ENCODE measurements at places on chromosomes 2 and 18.

- DNase-seq: no peak
These were observed 72.5 kb downstream of the SH3BP4 start for GRCh38 chr2:235024191-235024860.

GRCh38 chr2:66362701-66363100 is 72.2 kb upstream of the MEIS1 start:
- DNase-seq: no peak

GRCh38 chr2:137192366-137193310 is 427.3 kb downstream of the THSD7B start:
- no peak for DNase-seq

DNA sequence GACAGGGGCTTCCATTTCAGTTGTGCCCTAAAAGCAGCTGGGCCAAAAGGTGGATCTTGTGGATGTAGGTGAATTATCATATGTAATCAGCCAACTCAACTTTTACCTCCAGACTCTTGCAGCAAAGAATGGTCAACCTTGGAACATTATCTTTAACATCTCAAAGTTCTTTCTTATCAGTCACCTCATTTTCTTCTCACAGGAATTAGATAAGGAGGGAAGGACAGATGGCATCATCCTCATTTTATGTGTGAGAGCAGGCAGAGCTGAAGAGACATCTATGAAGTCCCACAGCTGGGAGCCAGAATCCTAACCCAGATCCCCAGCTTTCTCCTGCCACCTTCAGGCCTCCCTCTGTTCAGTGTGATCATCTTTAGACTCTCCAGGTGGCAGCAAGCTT is 182.1 kb downstream of the MGAT5 start:
- no peak for DNase-seq

DNA sequence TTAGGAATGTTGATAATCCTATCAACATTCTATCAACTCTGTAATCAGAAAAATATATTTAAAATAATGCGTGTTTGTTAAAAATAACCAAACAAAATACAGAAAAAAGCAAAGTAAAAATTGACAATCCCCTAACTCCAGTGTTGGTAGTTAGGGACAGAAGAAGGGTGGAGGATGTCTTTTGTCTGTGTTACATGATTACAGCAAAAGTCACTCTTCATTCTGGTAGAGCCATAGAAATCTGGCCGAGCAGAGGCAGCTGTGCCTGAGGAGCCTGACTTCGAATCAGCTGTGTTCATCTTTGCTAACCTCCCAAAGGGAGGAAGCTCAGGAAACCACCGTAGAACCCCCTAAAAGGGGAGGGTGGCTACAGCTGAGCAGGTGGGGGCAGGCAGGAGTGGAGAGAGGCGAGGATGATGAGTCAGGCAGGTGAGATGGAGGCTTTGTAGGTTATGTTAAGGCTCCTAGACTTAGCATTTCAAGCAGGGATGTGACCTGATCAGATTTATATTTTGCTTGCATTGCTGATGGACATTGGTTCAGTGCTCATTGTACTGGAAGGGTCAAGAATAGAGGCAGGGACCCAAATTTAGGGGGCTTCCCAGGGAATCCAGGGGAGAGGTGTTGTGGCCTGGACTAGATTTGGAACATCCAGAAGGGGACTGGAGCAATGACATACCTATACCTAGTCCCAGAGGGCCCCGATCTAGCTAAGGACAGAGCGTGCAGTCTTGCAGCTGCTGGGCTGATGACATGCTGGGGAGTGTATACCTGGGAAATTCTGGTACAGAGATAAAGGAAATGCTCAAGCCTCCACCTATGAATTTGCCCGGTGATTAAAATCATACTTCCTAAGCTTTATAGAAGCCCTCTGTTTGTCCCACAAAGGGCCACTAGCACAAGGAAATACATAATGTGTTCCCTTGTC is 95.7 kb downstream of the NEDD4L start:
- DNase-seq: no peak

DNA sequence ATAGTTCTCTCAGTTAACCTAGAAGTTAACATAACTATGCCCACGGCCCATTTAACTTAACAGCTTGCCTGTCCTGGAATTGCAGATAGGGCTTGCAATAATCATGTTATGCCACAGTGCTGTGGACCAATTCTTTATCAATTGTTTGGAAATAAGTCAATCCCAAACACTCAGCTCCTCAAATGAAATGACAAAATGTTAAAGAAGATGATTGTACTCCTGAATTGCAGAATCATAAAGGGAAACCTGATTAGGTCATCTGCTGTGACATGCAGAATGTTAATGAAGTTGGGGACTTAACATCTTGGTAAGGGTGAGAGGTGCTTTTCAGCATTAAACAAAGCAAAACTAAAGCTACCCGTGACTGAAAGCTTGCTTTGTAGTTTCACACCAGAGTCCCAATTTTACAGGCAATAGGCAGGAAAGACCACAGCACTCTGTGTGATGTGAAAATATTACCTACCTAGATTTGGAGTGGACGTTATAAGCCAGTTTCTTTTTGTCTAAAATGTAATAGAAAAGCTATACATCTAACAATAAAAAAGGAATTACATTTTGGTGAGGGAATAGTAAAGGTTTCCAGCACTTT is 364.0 kb downstream of the GPD2 start:
- no peak for DNase-seq

DNA sequence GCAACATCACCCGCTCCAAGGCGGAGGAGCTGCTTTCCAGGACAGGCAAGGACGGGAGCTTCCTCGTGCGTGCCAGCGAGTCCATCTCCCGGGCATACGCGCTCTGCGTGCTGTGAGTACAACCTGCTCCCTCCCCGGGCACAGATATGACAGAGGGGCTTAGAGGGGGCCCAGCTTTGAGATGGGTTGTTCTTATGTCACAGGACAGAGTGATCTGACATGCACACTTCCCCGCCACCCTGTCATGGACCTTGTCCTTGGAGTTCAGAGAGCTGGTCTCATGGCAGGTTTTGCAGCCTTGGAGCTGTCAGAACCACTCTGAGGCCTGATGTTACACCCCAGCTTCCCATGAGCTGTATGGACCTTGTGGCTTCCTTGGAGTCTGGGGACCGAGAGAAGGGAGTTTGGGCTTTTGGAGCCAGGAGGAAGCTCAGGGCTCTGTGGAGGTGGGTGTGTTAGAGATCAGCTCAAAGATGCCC is 398 bp downstream of the INPP5D start:
- DNase-seq: no peak

DNA sequence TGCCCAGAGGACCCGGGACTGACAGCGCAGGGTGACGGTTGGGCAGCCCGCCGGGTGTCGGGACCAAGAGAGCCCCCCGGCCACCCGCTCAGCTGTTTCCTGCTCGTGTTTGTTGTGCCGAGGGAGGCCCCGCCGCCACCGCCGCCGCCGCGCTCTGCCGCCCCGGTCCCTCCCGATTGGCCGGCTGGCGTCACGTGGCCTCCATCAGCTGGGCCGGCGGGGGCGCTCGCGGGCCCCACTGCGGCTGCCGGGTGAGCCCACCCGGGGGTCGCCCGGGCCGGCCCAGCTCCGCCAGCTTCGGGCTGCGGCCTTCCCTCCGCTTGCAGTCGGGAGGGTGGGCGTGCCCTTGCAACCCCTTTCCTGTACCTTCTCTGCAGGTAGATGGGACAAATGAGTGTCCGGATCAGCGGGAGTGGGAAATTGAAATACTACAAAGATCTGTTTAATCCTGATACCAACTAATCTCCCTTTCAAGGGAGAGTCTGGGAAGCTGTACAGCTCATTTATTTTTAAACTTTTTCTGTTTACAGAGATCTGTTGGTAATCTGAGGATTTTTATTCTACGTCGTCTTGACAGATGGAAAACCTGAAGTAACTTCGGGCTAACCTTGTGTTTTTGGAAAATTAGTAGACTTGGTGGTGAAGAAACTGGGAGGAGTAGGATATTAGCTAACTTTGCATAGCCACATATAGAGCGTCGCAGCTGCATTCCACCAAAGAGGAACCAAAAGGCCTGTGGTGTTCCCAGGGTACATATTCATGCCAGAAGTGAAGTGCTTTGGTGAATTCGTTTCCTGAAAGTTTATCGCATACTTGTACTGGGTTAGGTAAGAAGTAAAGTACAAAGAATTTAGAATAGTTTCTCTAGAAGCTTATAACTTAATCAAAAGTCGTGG is 1.2 kb downstream of the YPEL5 start:
- DNase-seq: no peak

- DNase-seq: no peak
These were observed 21.2 kb downstream of the MRPL33 start for GRCh38 chr2:27792759-27793158.

GRCh38 chr2:127185093-127185492 is 35.0 kb downstream of the CYP27C1 start:
- DNase-seq: no peak

Measured in esophagus squamous epithelium (tissue), 5 donors.